NCI-H524 (cell line): ENCODE measurements at places on chromosomes 11 and 22.

DNA sequence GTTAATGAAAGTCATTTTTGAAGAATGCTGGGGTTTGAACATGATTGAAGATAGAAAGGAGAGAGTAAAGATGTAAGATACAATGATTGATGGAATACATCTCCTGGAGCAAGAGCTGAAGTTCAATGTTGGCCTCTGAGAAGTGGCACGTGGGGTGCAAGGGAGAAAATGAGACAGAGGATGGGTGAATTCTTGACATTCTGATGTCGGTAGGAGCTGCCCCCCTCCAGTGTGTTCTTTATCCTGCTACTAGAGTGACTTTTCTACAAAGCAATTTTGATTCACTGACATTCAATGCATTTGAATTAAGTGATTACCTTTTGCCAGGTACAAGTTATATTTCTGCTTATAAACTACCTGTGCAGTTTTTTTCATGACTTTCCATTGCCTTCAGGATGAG, 159.0 kb upstream of the MTMR2 start:
- DNase-seq = no peak

GRCh38 chr11:125483592-125483991, 12.5 kb downstream of the FEZ1 start:
- DNase-seq = no peak

DNA sequence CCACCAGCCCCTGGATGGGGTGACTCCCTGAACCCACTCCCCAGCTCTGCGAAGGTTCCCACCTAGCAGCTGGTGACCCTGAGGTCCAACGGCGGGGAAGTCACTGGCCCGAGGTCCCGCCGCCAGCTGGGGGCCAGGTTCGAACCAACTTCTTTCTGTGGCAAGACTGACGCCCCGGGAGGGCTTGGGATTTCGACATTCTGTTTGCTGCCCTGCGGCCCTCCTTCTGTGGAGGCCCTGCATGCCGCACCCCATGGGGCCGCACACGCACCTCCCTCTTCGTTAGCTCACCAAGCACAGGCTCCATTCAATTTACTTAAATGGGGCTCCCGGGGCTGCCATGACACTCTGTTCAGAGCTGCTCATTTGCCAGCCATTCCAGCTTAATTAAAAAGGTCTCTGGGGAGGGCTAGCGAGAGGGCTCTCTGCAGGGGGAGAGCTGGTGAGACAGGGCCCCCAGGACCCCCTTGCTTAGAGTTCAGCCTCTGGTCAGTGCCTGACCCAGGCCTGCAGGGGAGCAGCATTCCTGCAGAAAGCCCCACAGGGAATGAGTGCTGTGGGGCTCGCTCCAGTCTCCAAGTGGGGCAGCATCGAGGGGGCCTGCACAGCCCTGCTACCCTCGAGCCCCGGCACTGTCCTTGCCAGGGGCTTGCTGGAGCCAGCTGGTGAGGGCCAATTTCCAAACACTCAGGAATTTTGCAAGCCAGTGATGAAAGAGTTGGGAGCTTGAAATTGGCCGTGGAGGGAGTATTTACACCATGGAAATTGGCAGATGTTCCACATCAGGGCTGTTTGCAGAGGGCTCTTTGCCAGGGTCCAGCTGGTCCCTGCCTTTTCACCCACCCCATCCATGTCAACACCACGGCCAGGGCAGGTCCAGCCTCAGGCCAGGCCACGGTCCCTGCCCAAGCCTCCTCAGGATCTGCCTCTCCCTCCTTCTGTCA, 80.8 kb downstream of the CACNA1I start:
- no peak for DNase-seq

DNA sequence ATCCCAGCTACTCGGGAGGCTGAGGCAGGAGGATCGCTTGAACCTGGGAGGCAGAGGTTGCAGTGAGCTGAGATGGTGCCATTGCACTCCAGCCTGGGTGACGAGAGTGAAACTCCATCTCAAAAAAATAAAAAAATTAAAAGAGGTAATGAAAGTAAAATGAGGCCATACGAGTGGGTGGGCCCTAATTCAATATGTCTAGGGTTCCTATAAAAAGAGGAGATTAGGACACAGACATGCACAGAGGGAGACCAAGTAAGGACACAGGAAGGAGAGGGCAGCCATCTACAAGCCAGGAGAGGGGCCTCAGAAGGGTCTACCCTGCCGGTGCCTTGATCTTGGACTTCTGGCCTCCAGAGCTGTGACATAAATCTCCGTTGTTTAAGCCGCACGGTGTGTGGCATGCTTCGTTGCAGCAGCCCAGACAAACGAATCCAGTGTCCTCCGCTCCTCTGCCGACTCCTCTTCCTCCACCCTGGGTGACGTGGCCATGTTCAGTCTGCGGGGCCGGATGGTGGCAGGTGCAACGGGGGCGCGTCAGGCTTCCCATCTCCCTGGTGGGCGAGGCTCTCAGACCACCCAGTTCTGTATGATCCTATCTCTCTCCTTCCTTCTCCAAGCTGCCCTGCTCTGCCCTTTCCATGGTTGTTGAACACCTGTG, 51.6 kb upstream of the PARVG start:
- no peak for DNase-seq

GRCh38 chr11:8765294-8765693, 82.7 kb downstream of the RPL27A start:
- DNase-seq = no peak

DNA sequence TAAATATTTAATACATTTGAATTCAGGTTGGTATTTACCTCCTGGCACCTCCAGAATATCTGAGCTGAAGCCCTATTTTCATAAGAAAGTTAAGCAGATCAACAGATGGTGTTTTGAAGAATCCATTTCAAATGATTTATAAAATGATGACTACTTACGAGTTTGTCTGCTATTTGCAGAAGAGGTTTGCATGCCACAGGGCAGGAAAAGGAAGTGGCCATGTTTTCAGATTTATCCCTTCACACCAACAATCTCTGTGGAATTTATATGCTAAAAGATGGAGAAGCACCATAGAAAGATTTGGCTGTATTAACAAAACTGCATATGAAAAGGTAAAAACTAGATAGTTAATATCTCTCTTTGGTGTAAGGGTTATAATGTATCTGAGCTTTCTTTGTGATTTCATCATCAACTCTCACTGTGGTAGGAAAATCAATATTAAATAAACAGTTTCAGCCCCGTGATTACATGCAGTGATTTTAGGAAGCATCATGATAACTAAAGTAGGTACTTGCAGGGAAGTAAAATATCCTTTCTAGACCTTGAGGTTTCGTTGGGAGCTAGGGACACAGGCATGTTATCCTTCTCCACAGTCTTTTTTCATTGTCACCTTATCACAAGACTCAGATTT, 2.6 kb downstream of the BMAL1 start:
- DNase-seq = no peak

- no peak for DNase-seq
Measured at GRCh38 chr11:23585416-23586104, 725.3 kb upstream of the CCDC179 start.

DNA sequence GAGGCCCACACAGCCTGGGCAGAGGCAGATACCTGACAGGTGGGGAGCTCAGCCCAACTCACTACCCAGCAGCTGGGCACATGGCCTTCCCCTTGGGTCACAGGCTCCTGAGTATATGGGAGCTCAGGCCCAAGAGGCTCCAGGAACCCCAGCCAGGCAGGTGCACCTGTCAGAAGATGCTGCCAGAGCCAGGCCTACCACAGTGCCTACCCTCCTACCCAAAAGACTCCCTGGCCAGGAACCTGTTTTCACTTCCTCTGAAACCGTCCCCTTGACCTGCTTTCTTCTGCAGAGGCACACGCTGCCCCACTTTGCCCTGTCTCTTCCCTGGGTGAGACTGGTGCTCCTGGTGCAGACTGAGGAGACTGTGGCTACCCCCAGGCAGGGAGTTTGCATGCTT, 2.9 kb downstream of the CHID1 start:
- DNase-seq = no peak

DNA sequence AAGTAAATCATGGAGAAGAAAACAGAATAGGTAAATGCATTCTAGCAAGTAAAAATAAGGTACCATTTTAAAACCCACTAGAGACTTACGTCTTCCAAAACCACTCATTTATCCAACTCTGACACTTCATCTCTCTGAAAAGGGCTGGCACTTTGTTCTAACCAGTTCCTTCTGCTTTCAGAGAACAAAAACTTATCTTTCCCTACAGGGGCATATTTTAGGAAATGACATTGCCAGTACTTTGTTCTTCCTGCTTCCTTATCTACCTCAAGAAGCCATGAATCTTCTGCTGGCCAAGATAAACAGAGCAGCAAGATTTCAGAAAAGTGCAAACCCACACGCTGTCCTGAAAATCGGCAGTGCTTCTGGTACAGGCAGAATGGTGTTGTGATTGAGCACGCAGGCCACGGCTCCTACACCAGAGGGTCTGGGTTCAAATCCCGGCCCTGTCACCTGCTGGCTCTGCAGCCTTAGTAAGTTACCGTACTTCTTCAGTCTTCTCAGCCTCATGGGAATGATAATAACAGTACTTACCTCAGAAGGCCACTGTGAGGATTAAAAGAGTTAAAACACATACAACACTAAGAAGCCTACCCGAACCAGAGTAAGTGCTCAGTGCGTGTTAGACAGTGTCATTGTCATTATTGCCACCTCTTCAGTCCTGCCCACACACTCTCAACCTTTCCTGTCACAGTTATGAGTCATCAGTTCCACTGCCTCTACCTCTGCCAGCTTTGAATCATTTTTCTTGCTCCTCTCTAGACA, 11.0 kb downstream of the MPZL3 start:
- DNase-seq = no peak

GRCh38 chr11:1988667-1989317, 8.8 kb downstream of the H19 start:
- no peak for DNase-seq

DNA sequence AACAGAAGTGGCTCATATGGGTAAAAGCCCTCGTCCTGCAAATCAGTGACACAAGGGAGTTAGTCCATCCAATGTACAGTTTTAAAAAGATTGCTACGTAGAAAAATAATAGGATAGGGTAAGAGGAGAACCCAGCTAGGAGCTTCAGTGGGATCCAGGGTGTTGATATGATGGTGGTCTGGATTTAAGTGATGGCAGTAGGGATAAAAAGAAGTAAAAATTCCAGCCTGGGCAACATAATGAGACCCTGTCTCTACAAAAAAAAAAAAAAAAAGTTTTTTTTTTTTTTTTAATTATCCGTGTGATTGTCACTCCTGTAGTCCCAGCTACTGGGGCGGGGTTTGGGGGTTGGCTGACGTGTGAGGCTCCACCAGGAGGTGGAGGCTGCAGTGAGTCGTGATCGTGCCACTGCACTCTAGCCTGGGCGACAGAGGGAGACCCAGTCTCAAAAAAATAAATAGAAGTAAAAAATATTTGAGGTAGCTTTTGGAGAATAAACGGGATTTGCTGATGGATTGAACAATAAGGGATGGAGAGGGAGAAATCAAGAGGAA, 7.0 kb upstream of the L3MBTL2 start:
- DNase-seq = no peak

DNA sequence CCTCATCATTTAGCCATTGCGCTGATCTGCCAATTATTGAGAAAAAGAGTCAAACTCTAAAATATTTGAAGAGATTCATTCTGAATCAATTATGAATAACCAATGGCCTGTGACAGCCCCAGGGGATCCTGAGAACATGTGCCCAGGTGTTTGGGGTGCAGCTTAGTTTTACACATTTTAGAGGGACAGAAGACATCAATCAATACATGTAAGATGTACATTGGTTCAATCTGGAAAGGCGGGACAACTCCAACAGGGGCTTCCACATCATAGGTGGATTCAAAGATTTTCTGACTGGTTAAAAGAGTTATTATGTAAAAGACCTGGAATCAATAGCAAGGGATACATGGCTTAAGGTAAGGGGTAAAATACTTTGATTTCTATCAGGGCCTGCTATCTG, 4.9 kb upstream of the MRGPRE start:
- DNase-seq = no peak

- DNase-seq = no peak
Measured at GRCh38 chr22:29230972-29231875, 25.5 kb downstream of the EMID1 start.

GRCh38 chr11:105179542-105180278, 40.1 kb upstream of the CARD18 start:
- DNase-seq = peak; percentile 4

- DNase-seq = no peak
Measured at GRCh38 chr11:116851626-116852025, 14.2 kb upstream of the APOA1 start.

GRCh38 chr11:86443415-86443814, 68.7 kb downstream of the CCDC81 start:
- no peak for DNase-seq

DNA sequence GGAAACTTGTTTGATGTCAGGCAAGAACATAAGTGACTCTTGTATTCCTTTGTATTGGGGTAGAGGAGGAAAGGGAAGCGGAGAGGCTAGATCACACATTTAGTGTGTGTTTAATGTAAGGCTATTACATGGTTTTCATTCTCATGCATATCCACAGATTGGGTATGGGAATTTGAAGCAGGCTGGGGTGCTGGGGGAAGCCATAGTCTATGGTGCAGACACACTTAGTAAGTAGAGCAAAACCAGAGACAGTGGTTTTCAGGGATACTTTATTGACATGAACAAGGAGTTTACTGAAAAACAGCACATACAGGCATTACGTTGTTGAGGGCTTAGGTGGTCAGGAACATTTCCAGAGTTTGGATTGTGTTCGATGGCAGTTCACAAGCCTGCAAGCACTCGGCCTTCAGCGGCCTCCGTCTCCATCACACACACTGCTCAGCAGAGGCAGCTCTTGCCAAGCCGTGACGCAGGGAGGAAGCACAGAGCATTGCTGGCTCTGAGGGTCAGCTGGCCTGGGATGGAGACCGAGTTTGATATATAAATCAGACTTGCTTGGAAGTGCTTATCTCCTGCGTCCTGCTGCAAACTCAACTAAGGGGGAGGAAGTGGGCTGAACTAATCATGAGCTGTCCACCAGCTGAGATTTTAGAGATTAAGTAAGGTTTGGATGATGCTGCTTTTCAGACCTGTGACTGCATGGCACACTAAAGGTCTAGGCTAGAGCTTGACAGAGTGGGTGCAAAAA, 25.3 kb downstream of the SCN3B start:
- no peak for DNase-seq

DNA sequence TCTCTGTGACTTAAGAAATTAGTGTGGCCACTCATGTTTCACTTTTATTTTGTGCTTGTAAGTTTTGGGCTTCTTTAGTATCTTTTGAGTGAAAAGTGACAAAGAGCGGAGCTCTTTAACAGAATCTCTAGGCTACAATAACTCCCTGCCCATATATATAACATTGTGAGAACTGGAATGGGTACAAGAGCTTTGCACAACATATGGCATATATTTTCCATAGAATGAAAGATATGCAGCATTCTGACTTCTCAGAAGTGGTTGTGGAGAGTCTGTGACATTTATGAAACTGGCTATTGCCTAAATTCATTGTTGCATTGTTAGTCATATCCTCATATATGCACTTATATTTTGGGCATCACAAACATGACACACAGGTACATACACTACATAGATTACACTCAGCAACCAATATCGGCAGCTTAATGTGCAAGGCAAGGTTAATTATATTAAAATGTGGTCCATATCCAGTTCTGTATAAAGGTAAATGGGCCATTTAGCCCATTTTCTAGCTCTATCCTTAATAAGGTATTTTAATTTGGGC, 1148.2 kb downstream of the FAM181B start:
- no peak for DNase-seq
